Activated CD8-positive, alpha-beta T cell treated with anti-CD3 and anti-CD28 coated beads, Interleukin-2, amount 10 ng/mL, durations not matched to agents 7 days and 5 days (primary cell): ENCODE measurements at places on chromosomes 6 and 20. TPM values are rescaled to one million over a fixed set of nuclear protein-coding genes. Genes with fewer than 3 reads are reported as not detected.
A peak's percentile ranks its signal among the peaks of the same experiment; 100 is the strongest.

DNA sequence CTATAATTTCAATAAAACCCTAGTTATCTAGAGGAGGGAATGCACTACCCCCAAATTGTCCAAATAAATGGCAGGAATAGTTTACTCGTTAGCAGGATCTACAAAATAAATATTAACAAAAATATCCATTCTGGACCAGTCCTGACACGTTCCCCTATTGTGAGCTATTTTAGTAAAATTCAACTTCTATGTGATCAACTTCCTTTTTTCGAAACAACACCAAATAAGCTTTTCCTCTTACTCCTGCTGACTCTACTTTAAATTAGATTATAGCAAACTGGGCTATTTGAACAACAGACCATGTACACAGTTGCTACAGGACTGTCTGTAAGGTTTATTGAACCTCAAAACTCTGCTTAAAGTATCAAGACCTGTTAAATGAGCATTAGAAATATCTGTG, 154.3 kb downstream of the IPCEF1 start:
- no peak for DNase-seq

DNA sequence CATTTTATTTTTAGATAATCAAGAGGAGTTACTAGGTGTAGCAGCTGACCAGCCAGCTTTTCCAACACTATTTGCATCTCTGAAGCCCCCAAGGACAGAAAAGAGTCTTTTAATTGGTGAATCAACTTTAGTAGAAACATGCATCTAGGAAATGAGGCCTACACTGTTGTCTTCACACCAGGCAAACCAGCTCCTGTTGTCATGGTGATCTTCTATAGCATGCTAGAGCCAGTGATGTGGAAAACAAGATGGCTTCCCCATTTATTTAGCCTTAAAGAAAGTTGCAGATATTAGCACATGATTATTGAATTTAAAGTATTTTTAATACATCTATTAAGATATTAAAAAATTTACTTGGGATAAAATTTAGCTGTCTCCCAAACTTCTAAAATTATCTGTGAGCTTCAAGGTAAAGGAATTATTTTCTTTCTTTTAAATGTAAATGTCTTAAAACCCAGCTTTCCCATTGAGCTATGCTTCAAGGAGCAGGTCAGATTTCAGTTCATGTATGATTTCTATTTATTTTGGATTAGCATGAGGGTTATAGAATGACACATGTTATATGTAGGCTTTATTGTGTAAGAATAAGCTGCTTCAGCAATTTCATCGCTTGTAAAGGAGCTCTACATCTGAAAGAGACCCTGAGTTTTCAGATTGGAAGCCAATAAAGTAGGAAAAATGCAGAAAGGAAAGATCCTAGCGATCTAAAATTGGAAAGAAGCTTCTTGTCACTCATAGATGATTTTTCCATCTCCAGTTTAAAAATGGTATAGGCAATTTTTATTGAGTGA, 564.9 kb upstream of the CITED2 start:
- DNase-seq: no peak

- DNase-seq: peak; percentile 40
Observed at GRCh38 chr6:151374036-151374683, 17.2 kb downstream of the ZBTB2 start.

- DNase-seq: no peak
Observed at GRCh38 chr20:48949304-48950170, 28.0 kb downstream of the ARFGEF2 start.

TLDC2 gene
- not detected for total RNA-seq

DHX35 gene
- total RNA-seq: 11.1 TPM

GRCh38 chr20:11231742-11232648, 558.2 kb upstream of the JAG1 start:
- DNase-seq: no peak

DNA sequence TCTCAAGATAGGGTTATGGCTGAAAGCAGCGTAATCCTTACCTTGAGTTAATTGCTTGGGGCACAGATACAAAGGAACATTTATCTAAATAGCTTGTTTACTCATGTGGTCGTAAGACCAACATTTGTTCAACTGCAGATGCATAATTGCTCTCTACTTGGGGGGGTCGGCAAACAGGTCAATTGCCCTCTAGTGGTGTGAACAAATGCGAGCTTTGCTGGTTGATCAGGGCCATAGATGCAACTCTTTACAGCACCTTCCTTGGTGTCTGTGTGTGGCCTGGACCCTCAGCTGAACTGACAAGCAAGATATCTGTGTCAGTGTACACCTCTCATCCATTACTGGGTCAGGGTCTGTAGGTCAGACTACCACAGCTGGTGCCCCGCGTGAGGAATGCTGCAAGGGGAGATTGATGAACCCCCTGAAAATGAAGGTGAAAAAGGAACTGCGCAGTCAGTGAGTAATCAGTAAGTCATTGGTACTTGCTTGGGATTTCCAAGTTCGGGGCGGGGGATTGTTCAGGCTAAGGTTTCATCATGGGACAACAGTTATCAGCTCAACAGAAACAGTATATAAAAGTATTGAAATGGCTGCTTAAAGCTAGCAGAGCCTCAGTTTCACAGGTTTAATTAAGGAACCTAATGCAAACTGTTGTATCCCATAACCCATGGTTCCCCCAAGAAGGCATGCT, 24.0 kb downstream of the HLA-DPA1 start:
- DNase-seq: no peak

C20orf141 gene
- total RNA-seq: not detected

- DNase-seq: no peak
Observed at GRCh38 chr6:154569156-154569862, 58.8 kb upstream of the CNKSR3 start.

MMP24 gene
- total RNA-seq: not detected

FNDC11 gene
- total RNA-seq: 0.26 TPM

DNA sequence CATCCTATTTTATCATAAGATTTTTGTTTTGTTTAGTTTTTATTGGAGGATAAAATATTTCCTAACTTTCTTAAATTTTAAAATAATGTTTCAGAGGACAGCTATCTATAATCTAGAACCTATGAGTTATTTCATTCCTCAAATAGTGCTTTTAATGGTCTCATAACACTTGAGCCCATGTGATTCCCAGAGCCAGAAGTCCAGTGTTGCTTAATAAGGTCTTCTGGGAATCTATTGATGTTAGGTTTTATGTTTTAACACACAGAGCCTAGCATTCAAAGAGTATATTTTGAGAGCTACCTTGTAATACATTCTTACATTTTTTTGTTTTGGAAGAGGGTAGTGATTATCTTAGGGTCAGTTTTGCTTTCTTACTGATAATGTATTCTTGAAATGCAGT, 200.2 kb downstream of the CENPW start:
- no peak for DNase-seq

- DNase-seq: no peak
Observed at GRCh38 chr6:122772724-122773415, 6.6 kb upstream of the FABP7 start.

- DNase-seq: no peak
Observed at GRCh38 chr6:136510299-136510698, 39.9 kb downstream of the MAP7 start.

ESR1 gene
- 0.71 TPM for total RNA-seq

GRCh38 chr6:143733510-143733909, 55.7 kb downstream of the PHACTR2 start:
- DNase-seq: no peak

OR2J3 gene
- not detected for total RNA-seq

GRCh38 chr6:43915208-43915869, 145.3 kb downstream of the VEGFA start:
- no peak for DNase-seq

DNA sequence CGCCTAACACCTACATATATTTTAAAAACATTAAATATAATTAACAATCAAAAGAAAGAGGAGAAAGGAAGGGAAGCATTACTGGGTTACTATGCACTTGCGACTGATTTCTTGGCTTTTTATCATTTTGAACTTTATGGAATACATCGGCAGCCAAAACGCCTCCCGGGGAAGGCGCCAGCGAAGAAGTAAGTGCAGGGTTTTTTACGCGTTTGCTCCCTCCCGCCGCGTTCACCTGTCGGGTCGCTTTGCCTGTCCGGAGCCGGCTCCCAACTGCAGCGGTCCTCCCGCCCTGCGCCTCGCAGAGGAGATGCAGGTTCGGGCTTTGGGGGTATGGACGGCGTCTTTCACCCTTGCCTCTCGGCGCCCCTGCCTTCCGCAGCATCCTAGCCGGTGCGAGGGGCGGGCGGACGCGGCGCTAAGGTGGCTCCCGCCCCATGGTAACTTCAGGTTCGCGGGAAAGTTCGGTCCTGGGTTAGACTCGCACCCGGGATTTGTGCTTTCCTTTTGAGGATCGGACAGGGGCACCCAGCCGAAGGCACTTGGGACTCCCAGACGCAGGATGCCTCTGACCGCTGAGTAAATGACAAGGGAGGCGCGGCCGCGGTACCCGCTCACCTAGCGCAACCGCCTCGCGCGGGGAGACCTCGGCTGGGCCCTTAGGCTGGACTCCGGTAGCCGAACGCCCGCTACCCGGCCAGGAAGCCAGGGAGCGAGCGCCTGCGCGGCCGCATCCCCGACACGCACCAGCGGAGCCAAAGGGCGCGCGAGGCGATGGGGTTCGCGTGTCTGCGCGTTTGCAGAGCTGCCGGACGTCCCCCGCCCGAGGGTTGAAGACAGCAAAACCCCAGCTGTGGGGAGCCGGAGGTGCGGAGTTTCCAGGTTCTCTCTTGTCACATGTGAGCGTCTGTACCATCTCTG, 891 bp downstream of the RSPO3 start:
- DNase-seq: peak; percentile 29

GRCh38 chr6:114941078-114941477, 598.3 kb upstream of the HS3ST5 start:
- DNase-seq: no peak

DNA sequence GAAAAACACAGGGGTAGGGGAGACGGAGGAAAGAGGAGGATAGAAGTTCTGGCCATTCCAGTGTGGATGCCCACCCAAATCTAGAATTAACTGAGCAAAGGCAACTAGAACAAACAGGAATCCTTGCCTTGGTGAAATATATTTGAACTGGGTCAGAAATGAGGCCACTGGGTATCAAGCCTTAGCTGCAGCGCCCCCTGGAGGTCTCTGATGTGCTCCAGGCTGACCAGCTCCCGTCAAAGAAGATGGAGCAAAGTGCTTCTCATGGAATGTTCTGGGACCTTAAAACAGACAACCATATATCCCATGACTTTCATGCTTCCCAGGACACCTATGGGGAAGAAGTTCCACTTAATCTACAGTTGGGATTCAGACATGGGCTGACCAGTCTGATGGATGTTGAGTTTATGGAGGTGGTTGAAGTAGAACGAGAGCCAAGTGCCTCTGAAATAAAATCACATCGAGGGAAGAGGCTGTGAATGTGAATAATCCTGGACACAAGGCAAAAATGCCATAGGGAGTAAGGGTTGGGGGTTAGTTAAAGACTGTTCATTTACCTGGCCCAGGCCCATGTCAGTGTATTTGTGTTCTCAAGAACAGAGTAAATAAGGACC, 50.4 kb downstream of the HLA-DPB1 start:
- DNase-seq: peak; percentile 78

LINC00237 gene
- total RNA-seq: not detected

- no peak for DNase-seq
Observed at GRCh38 chr6:119278625-119279024, 70.9 kb downstream of the MAN1A1 start.

DNA sequence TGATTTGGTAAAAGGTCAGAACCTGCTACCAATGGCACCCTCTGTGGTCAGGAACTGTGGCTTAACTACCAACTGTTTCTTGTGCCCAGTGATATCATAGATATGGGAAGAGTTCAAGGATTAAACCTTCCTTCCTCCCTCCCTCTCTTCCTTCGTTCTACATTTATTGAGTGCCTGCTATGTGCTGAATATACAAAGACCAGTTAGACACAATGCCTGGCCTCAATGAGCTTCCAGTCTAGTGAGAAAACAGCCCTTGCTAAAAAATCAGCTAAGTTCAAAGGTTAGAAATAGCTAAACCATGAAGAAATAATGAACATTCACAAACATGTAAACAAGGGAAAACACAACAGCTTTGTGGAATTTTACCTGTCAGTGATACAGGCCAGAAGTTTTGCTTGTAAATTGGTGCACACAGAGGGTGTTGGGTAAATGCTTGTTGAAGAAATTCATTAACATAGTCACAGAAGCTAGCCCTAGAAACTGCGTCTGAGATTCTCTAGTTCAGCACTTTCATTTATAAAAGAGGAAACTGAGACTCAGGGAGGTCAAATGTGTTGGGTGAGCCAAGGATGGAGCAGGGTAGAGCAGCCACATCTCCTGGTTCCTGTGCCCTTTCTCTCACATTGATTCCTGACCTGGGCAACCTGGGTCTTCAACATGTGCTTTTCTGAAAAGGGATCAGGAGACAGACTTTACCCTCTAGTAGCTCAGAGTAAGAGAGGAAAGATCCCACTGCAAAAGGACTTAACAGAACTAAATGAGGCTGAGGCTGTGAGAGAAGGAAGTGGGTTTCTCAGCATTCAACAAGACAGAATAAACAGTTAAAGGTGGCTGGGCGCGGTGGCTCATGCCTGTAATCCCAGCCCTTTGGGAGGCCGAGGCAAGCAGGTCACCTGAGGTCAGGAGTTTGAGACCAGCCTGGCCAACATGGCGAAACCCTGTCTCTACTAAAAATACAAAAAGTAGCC, 14.4 kb upstream of the FOXO3 start:
- no peak for DNase-seq

- no peak for DNase-seq
Observed at GRCh38 chr6:21193790-21194475, 399.6 kb upstream of the SOX4 start.

DNA sequence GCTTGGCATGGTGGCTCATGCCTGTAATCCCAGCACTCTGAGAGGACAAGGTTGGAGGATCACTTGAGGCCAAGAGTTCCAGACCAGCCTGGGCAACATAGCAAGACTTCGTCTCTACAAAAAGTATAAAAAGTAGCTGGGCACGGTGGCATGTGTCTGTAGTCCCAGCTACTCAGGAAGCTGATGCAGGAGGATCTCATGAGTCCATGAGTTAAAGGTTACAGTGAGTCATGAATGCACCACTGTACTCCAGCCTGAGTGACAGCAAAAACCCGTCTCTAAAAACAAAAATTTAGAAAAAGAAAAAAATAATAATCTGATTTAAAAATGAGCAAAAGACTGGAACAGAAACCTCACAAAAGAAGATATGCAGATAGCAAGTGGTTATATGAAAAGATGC, 279.7 kb downstream of the RNGTT start:
- no peak for DNase-seq

GRCh38 chr20:23629542-23630391, 8.0 kb downstream of the CST3 start:
- DNase-seq: no peak

CST2 gene
- not detected for total RNA-seq

DNA sequence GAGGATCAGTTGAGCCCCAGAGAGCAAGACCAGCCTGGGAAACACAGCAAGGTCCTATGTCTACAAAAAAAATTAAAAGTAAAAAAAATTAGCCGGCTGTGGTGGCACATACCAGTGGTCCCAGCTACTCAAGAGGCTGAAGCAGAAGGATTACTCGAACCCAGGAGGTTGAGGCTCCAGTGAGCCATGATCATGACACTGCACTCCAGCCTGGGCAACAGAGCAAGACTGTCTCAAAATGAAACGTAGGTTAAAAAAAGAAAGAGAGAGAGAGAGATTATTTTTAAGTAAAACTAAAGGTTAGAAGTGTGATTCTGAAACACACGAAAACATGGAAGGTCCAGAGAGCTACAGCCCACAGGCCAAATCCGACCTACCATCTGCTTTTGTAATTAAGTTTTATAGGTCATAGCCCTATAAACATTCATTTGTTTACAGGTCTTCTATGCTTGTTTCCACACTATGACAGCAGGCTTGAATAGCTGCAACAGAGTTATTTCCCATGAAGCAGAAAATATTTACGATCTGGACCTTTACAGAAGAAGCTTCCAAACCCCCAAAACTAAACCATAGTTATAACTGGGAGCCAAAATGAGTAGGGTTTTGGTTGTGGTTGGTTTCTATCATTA, 279.7 kb downstream of the GMDS start:
- no peak for DNase-seq

GRCh38 chr6:19137505-19137904, 699.7 kb upstream of the ID4 start:
- DNase-seq: no peak
